SK-N-SH (cell line): ENCODE measurements at places on chromosomes 1 and 21. TPM values are rescaled to one million over a fixed set of nuclear protein-coding genes. Genes with fewer than 3 reads are reported as not detected.

The EIF2D gene
- polyA plus RNA-seq: 59.5 and 83.2 TPM in 2 replicates

The PTGER3 gene
- 1.3 and 1.9 TPM in 2 replicates for polyA plus RNA-seq

The TIE1 gene
- polyA plus RNA-seq: 0.81 and 1.6 TPM in 2 replicates

DNA sequence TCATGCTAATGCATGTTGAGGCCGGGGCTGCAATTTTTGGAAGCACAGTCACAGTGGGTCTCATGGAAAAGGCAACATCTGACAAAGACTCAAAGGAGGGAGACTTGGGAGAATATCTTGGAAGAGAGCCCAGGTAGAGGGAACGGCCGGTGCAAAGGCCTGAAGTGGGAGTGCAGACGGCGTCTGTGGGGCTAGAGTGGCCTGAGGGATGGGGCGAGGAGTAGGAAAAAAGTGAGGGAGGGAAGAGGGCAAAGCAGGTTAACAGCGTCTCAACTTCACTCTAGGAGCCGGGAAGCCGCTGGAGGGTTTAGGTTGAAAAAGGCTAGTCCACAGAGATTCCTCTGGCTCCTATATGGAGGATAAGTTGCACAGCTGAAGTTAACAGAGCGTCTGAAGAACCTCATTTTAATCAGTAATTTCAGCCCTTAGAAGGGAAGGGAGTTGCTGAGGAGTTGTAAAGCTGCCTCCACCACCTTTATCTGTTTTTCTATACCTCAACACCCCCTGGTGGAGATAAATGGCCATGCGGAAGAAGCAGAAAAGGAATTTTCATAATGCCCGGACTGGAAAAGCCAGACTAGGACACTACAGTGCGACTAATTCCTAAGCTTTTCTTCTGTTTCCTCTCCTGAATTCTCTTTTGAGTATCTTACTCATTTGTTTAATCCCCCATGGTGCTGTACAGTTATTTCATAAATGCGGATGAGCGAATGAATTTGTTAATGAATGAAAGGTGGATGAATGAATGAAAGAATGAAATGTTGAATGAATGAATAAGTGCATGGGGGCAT, 78.7 kb upstream of the ZNF281 start:
- no peak overlapping the region for H3K27ac ChIP-seq
- H3K27me3 ChIP-seq: no peaks in the 10 kb centered on the region
- peaks cover 2% of the 10 kb centered on the region for H3K4me1 ChIP-seq
- peak; percentile 73 for DNase-seq
- no peaks in the 10 kb centered on the region for H3K36me3 ChIP-seq

DNA sequence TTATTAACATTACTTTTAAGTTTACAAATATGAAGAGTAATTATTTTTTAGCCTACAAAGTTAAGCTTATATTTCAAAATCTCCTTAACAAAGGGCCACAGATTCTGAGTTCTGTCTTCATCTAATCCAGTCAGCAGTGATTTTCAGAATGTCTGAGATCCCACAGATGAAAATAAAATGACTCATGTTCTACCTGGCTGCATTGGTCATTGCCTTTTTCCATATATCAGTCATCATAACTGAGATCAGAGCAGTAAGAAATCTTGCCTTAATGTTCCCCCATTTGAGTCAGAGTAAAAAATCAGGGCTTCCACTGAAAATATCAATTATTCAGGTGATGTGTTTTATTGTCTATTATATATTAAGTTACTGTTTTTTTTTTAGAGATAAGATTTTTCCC, 416.1 kb downstream of the MRPL39 start:
- no peak overlapping the region for H3K27ac ChIP-seq
- no peak overlapping the region for H3K4me3 ChIP-seq
- no peaks in the 10 kb centered on the region for H3K4me1 ChIP-seq

- H3K27me3 ChIP-seq: no peaks in the 10 kb centered on the region
- DNase-seq: no peak
- peaks cover 47% of the 10 kb centered on the region; the same call in 1 of the 2 replicates for H3K4me1 ChIP-seq
- no peaks in the 10 kb centered on the region for H3K36me3 ChIP-seq
- H3K4me3 ChIP-seq: no peak overlapping the region
These were observed 58.7 kb upstream of the RGS1 start for GRCh38 chr1:192516776-192517297.

- H3K4me3 ChIP-seq: no peak overlapping the region
- no peaks in the 10 kb centered on the region for H3K4me1 ChIP-seq
- DNase-seq: no peak
- no peaks in the 10 kb centered on the region for H3K36me3 ChIP-seq
These were observed 183.6 kb downstream of the HIVEP3 start for GRCh38 chr1:41735139-41735538.

- peak overlapping the region; percentile 11; the same call in 1 of the 2 replicates for H3K27ac ChIP-seq
- H3K4me1 ChIP-seq: no peaks in the 10 kb centered on the region
- no peaks in the 10 kb centered on the region for H3K27me3 ChIP-seq
- DNase-seq: peak; percentile 53
- peaks cover 44% of the 10 kb centered on the region for H3K36me3 ChIP-seq
These were observed 10.6 kb upstream of the NADK start for GRCh38 chr1:1788646-1789431.

GRCh38 chr1:41657679-41658295, 173.3 kb upstream of the EDN2 start:
- DNase-seq: no peak
- H3K27ac ChIP-seq: no peak overlapping the region
- H3K4me3 ChIP-seq: no peak overlapping the region
- peaks cover 25% of the 10 kb centered on the region for H3K4me1 ChIP-seq

DNA sequence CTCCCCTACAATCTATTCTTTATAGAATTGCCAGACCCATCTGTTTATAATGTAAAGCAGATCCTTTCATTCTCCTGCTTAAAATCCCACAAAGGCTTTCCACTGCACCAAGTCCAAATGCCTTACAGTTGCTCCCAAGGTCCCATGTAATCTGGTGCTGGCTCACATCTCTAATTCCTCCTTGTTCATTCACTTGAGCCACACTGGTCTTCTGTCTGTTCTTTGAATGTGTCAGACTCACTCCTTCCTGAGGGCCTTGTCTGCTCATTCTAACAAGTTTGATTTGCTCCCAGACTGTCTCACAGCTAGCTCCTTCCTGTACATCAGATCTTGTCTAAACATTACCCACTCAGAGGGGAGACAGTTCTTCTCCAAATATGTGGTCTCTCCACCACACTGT, 38.9 kb downstream of the ALG14 start:
- peak overlapping the region; percentile 40 for H3K27ac ChIP-seq
- no peak overlapping the region for H3K4me3 ChIP-seq
- H3K4me1 ChIP-seq: peaks cover 6% of the 10 kb centered on the region; the same call in 1 of the 2 replicates
- DNase-seq: no peak
- no peaks in the 10 kb centered on the region for H3K36me3 ChIP-seq

GRCh38 chr1:171623651-171624331, 1.7 kb downstream of the MYOCOS start:
- no peak for DNase-seq
- H3K36me3 ChIP-seq: no peaks in the 10 kb centered on the region
- no peaks in the 10 kb centered on the region; the same call in 1 of the 2 replicates for H3K27me3 ChIP-seq
- H3K27ac ChIP-seq: no peak overlapping the region
- no peaks in the 10 kb centered on the region for H3K4me1 ChIP-seq

GRCh38 chr1:182622901-182623528, 18.8 kb upstream of the RGS16 start:
- H3K36me3 ChIP-seq: no peaks in the 10 kb centered on the region
- no peak overlapping the region for H3K27ac ChIP-seq
